Right renal cortex interstitium (tissue), 3 donors: ENCODE measurements at places on chromosomes 7 and 10. TPM values are rescaled to one million over a fixed set of nuclear protein-coding genes. Genes with fewer than 3 reads are reported as not detected.

Gene DENND2A
- polyA plus RNA-seq: 37.1 TPM

- no peak for DNase-seq
Measured at GRCh38 chr10:55019439-55019838, 218.4 kb upstream of the PCDH15 start.

GRCh38 chr7:10677668-10678232 is 295.9 kb upstream of the PHF14 start:
- DNase-seq: no peak

GRCh38 chr10:117492504-117492903 is 50.0 kb upstream of the EMX2 start:
- DNase-seq: no peak

GRCh38 chr7:150787321-150788281 is 12.6 kb downstream of the TMEM176B start:
- DNase-seq: no peak

Gene TSPAN13
- 26.7 TPM for polyA plus RNA-seq

DNA sequence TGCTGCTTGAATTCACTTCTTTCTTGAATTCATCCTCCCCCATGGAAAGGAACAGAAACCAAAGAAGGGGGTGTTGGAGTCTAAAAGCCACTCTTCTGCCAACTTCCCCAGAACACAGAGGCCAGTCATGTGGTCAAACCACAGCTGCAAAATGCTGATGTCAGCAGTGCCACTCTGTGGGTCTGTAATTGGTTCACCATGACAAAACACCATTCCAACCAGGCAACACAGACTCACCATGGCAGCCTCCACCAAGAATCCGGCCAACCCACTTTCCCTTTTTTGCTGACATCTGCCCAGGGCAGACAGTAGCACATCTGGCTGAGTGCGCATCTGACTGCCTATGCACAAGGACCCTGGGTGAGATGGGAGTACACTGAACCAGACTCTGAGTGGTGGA is 16.8 kb downstream of the OSBPL3 start:
- DNase-seq: no peak

DNA sequence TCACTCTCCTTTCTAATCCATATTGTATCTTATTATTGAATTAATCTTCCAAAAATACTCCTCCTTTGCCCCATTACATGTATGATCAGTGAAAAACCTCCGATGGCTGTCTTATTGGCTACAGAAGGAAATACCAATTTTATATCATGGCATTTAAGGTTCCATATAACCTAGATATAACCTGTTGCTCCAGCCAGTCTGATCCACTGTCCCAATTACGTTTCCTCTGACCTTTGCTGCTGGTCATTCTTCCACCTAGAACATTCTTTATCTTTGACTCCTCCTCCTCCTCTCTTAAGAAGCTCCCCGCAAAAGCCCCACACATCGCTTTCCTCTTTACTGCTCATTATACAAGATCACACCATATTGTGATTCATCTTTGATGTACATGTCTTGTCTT is 161.5 kb downstream of the RNLS start:
- DNase-seq: no peak

GRCh38 chr10:113457408-113457807 is 95.4 kb upstream of the HABP2 start:
- DNase-seq: no peak

DNA sequence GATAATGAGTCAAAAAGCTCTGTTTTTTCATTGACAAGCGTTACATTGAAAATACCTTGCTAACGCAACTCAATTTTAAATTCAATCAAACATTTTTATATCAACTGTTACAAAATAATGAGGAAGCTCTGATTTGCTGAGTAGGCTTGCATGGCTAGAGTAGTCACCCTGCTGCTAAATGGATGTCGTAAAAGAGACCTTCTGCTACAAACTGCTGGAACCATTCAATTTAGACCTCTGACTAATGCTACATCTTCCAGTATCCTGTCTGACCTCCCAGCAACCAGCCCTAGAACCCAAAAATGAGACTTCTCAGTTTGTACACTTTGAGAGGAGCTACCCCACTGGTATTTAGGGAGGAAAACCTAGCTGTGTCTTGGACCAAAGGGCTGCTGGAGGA is 84.0 kb upstream of the ELMO1 start:
- DNase-seq: no peak

Gene ASIC3
- 1.2 TPM for polyA plus RNA-seq

DNA sequence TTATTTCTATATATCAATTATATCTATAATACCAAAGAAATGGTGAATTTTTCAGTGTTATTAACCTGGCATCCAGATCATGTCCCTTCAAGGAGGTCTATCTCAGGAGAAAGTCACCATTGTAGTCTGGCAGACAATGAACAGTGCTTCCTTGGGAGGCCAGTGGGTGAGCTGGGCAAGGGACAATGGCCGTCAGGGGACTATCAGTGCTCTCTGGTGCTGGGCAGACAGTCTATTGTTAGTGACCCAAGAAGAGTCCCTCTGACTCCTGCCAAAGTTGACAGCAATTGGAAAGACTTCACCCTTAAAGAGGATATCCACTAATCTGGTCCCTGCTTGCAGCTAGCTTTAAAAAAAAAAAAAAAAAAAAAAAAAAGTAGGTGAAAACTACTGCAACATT is 7.1 kb downstream of the JAZF1 start:
- no peak for DNase-seq

DNA sequence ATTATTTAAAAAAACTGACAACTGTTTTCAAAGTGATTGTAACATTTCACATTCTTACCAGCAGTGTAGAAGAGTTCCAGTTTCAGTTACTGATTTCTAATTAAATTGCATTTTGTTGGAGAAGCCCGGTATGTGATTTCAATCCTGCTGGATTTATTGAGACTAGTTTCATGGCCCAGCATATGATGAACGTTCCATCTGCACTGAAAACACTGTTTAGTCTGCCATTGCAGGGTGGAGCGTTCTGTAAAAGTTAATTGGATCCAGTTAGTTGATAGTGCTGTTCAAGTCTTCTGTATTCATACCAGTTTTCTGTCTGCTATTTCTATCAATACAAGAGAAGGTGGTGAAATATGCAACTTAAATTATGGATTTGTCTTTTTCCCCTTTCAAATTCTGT is 37.3 kb upstream of the CCNY start:
- no peak for DNase-seq

DNA sequence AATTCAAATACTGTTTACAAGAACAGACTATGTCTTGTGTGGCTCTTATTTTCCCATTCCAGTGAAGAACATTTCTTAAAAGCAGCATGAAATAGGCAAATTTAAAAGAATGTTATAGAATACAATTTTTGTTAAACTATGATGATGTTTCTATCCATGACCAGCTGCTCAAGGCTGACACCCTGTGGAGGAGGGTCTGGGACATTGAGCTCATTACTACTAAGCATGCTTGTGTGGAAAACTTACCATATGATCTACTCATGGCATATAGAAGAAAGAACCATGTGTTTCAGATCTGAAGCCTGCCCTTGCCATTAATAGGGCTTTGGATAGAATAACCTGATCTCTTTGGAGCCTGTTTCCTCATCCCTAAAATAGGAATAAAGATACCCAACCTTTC is 125.0 kb downstream of the FOXP2 start:
- no peak for DNase-seq

DNA sequence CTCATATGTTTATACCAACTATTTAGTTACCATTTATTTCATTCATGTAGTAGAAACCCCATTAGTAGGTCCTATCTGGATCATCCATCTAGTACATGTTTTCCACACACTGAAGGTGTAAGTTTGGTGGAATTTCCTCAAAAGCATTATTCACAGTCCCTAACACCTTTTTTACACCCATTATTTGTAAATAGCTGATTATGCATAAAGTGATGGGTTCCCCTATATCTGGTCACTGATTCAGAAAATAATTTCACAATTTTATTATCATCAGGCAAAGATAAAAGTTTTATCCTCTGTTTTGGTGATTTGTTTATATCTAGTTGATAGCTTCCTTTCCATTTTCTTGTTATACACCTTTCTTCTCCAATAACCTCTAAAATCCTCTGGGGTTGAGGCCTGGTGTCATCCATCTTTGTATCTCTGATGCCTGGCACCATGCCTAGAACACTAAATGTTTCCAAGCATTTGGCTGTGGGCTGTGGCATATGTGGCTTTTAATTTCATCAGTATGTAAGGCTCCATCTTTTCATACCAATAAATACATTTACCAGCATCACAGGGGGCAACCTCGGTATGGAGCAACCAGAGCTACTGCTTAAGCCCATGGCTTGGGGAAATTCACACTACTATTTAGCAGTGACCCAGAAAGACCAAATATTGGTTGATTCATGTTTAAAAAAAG is 1089.5 kb upstream of the LRRN3 start:
- no peak for DNase-seq

DNA sequence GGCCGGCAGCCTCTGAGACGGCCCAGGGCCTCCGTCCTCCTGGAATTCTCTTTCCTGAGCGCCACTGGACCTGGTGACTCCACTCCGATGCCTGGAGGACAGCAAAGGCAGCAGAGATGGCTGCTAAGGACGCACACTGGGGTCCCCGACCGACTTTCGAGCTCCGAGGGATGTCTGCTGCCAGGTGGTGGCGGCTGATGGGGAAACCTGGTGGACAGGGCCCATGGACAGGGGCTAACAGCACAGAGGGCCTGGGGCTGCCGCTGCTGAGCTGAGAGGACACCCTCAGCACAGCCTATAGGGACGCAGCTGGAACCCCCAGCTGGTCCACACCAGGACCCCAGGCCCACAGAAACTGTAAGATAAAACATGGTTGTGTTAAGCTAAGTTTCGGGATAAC is 366.3 kb downstream of the DNAJB6 start:
- DNase-seq: no peak
